Thoracic aorta (tissue), 2 donors: ENCODE measurements at places on chromosomes 5 and 9. TPM values are rescaled to one million over a fixed set of nuclear protein-coding genes. Genes with fewer than 3 reads are reported as not detected.

DNA sequence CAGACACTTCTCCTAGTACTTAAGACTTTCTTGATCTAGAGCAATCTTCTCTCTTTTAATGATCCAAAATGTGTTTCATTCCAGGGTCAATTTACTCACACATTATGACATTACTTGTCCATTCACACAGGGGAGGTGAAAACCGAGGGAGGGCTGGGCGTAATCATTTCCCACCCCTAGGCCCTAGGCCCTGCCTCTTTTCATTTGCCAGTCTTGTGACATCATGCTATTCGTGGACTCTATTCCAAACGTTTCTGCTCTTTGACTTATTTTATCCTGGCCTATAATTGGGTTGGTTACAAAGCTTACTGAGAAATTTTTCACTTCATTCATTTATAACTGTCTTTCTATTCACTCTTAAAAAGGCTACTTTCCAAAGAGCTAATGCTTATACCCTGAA, 2.4 kb downstream of the DCAF12 start:
- no peak for DNase-seq

Gene FGF18
- 0.81 TPM for total RNA-seq

Gene MARVELD2
- 2.4 TPM for total RNA-seq

DNA sequence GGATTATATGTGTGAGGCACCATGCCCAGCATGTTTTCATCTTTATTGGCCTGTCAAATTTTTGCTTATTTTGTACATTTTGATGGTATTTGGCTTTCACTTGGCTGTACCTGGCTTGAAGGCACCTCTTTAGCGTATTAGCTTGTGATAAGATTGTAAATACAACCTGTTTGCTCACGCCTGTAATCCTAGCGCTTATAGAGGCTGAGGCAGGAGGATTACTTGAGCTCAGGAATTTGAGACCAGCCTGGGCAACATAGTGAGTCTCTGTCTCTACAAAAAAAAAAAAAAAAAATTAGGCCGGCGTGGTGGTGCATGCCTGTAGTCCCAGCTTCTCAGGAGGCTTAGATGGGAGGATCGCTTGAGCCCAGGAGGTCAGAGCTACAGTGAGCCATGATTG, 11.3 kb downstream of the SEC24A start:
- DNase-seq = no peak

- no peak for DNase-seq
Observed at GRCh38 chr5:144857454-144857853, 686.8 kb downstream of the KCTD16 start.

GRCh38 chr5:16755641-16756040, 138.8 kb upstream of the RETREG1 start:
- no peak for DNase-seq

Gene CCDC171
- total RNA-seq = 4.3 TPM

- DNase-seq = no peak
Observed at GRCh38 chr9:91682806-91683205, 259.2 kb upstream of the NFIL3 start.

Gene LMNB1
- 15.9 TPM for total RNA-seq

- no peak for DNase-seq
Observed at GRCh38 chr5:96977228-96977627, 41.3 kb downstream of the LNPEP start.

DNA sequence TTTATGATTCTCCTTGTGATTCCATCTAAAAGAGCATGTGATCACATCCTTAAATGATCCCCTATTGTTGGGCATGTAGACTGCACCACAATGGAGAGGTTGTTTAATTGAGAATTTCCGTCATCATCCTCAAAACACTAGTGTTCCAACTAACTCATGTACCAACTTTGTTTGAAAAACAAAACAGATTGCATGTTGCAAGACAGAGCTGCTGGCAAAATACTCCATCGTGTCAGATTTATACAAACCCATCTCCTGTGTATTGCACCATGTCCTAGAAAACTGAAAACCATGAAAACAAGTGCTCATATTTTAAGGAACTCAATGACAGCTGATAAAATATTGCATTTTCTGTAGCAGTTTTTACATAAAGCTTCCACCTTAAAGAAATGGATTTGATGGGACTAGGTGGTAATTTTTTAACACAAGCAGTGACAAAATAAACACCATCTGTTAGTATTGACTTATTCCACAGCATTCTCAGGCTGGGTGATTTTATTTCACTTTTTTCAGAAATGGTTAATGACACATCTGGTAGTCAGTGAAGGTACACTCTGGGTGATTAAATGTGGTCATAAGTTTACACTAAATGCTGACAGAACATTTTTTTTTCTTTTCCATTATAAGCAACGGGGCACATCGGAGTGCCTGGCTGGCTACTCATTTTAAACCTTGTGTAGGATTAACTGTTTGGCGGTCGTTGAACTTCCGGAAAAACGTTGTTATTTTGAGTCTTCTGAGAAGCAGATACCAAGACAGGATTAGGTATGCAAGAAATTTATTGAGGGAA, 602.9 kb upstream of the WWC1 start:
- no peak for DNase-seq

DNA sequence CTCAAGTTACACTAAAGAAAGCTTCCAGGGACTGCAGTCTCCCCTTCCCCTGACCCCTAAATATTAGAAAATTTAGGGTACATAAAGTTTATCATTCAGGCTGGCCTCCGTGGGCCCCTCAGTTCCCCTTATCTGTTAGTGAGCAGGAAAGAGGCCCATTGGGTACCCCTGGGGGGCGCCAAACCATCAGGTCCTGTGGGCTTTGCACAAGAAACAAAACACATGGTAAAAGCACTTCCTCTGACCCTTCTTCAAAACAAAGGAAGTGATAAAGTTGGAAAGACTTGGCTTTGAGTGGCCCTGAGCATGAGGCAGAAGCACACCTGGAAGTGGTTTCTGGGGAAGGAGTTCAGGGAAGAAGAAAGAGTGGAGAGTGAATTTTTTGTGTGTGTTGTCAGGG, 213.0 kb downstream of the SMARCA2 start:
- DNase-seq = no peak

- DNase-seq = no peak
Observed at GRCh38 chr9:5586391-5586802, 42.5 kb upstream of the RIC1 start.

Gene FAM13B
- total RNA-seq = 134 TPM

Gene ASTN2
- total RNA-seq = 6.8 TPM

DNA sequence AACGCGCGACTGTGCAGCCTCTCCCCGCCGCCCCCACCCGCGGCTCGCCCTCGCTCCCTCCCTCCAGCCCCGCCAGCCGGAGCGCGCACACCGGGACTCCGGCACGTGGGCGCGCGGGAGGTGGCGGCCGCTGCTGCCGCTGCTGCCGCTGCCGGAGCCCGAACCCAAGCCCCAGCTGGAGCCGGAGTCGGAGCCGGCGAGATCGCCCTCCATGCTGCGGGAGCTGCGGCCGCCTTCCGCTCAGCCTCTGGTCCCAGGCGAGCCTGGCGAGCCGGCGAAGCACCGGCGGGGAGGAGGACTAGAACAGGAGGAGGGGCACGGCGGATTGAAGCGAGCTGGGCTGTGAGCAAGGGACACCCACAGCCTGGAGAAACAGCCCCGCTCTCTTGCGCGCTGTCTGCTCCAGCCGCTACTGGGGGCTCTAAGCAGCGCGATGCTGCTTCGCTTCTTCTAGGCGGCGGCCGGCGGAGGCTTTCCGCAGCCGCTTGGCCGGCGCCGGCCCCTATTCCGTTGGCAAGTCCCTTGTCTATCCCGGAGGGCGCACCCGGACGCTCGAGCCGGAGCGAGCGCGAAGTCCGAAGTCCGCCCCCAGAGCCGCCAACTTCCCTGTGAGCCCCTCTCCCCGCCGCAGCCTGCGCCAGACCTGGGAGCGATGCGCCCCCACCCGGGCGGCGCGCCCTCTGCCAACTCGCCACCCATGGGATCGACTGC, 598.7 kb upstream of the SGCD start:
- no peak for DNase-seq

Gene FLT4
- 4.8 TPM for total RNA-seq

- DNase-seq = no peak
Observed at GRCh38 chr9:94026816-94027215, 57.4 kb upstream of the PTPDC1 start.

DNA sequence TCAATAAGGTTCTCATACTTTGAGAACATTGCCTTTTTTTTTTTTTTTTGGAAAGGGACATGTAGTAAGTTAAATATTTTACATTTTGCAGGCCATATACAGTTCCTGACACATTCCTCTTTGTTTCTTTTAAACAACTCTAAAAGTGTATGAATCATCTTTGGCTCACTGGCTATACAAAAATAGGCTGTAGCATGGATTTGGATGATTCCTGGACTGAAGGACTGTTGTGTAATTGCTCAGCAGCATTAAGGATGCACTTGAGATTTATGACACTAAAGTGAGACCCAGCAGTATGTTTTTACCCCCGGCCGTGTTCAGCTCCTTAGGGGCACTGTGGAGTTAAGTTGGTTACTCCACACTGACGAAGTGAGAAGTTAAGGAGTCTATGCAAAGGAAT, 41.3 kb downstream of the VPS13A start:
- DNase-seq = no peak

- no peak for DNase-seq
Observed at GRCh38 chr5:83331842-83332241, 139.7 kb upstream of the VCAN start.

Gene FRMD3
- 6.2 TPM for total RNA-seq

GRCh38 chr5:1744393-1745122, 55.1 kb downstream of the MRPL36 start:
- DNase-seq = no peak

DNA sequence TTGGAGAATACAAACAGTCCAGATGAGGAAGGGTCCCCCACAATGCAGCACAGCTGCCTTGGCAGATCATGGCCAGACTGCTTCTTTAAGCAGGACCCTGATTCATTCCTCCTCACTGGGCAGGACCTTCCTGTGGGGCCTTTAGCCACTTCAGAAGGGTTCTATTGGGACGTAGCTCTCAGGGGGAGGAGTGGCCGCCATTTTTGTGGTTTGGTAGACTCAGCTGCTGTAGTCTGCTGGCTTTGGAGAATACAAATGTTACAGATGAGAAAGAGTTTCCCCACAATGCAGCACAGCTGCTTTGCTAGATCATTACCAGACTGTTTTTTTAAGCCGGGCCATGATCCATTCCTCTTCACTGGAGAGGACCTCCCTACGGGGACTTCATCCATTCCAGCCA, 57.4 kb downstream of the TMEM38B start:
- DNase-seq = no peak

DNA sequence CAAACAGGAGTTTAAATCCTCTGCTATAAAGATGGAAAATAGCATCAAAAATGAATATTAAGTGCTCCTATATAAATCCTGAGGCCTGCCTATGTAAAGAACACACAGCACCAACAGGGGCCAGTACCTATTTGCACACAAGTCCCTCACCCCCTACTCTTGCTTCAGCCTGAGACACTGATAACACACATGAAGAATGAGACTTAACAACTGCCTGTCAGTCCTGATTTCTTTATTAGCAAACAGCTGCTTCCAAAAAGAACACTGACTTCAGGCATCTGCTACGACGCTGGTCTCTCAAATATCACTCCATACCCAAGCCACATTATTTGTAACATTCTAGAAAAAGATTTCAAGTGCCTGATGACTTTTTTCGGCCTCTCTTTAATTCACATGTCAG, 55.5 kb downstream of the MYO10 start:
- no peak for DNase-seq

DNA sequence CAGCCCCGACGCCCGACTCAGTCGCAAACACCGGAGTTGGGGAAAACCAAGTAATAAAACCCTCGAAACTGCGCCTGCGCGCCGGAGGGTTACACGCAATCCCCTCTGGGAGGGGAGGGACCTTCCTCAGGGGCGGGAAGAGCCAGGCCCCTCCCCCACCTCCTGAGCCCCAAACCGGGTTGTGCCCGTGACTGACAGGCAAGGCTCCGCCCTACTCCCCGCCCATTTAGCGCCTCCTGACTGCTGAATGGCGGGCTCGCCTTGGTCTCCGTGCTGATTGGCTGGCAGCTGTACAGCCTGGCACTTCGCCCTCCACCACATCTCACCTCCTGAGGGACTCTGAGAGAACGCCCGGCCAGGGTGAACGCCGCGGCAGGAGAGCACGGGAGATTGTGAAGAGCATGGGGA, at the start of gene PRDM9:
TSS of gene PRDM9 (plus strand) at position 332 of the 408 bp plus-strand sequence. CDS start 1,425 bp downstream, outside the sequence.
- DNase-seq = no peak

- DNase-seq = no peak
Observed at GRCh38 chr9:98958271-98958984, 14.7 kb downstream of the COL15A1 start.

DNA sequence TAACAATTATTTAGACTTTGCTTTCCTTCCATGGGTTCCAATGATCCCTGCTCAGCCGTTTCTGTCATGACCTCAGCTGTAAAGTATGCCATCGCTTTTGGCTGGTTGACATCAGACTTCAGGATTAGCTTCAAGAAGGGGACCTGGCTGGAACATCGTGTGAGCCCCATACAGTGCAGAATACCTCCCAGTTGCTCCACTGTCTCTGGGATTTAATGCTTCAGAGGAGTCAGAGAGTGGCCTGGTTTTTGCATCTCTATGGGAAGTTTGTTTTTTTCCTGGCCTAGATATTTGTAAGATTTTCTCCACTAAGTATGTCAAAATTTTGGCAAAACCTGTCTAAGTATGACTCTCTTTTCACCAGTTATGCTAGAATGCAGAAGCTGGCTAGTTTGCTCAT, 216.9 kb downstream of the GABBR2 start:
- DNase-seq = no peak

Gene CCDC180
- 5.8 TPM for total RNA-seq

Gene CA9
- total RNA-seq = not detected

- DNase-seq = no peak
Observed at GRCh38 chr9:88750832-88751360, 215.9 kb downstream of the NXNL2 start.

Gene BHMT2
- 16.1 TPM for total RNA-seq

DNA sequence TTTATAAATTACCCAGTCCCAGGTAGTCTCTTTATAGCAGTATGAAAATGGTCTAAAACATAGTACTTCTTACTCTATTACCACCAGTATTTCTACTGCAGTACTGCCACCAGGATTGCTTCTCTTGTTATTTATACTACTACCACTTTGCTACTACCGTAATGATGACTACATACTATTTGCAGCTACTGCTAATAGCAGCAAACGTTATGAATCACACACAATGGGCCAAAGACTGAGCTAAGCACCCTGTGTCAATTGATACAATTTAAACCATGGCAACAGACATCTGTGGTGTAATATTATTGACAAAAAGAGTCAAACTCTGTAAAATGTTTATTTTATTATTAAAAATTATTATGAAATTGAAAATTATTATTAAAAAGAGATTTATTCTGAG, 15.3 kb upstream of the KIF12 start:
- DNase-seq = no peak

Gene PROB1
- 4.9 TPM for total RNA-seq

Gene DRD1
- total RNA-seq = 0.99 TPM

Gene TAF11L13
- total RNA-seq = not detected
